ENCODE measurements at places on chromosomes 2 and 18. TPM values are rescaled to one million over a fixed set of nuclear protein-coding genes. Genes with fewer than 3 reads are reported as not detected.

DNA sequence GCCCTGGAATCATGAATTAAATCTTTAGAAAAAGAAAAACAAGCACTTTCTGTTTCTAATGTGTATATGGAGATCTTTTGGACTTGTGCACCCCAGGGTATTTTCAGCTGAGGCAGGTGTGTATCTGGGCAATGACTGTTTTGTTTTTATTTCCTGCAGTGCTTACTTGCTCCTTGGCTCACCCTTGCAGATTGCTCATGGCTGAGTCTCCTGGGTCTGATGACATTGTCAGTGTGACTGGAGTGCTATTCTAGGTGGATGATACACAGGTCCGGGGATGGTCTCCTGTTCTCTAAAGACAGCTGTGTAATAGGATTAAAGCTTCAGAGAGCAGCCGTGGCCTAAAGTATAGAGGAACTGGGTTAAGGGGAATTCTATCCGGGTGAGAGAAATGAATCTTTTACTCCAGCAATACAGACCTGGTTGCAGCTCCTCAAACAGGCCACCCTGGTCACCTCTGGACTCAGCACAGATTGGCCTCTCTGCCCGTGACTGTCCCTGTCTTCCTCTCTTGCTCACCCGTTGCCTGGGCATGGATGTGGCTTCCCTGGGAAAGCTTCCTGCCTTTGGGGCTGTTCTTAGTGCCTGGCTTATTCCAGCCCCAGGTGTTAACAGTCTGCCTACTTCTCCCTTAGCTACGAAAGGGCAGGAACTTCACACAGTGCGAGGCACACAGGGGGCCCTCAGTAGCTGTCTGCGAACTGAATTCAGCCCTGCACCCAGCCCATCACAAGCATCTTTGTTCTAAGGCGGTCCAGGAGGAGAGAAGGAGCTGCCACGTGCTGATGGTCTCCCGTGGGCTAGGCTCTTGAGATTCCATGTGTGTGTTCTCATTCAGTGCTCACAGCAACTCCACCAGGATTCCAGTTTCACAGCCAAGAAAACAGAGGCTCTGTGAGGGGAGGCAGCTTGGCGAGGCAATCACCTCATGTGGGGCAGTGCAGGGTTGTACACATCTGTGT is 84.3 kb downstream of the ACOXL start:
- no peak for DNase-seq

DNA sequence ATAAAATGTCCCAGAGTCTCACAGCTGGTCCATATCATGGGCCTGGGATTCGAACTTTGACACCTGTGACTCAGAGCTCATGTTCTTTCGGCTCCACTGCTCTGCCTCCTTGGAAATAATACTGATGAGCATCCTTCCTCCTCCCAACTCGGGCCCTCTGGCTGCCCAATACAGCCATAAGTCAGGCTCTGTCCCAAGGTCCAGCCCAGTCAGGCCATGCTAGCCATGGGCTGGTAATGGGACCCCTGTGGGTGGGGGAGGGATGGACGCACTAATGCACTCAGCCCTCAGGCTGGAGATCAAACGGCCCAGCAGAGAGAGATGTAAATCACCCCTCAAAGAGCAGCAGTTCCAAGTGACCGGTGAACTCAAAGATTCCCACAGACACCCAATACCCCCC is 61.1 kb downstream of the DDX1 start:
- DNase-seq = no peak

GRCh38 chr18:34893239-34893638 is 148.0 kb upstream of the MAPRE2 start:
- no peak for DNase-seq

DNA sequence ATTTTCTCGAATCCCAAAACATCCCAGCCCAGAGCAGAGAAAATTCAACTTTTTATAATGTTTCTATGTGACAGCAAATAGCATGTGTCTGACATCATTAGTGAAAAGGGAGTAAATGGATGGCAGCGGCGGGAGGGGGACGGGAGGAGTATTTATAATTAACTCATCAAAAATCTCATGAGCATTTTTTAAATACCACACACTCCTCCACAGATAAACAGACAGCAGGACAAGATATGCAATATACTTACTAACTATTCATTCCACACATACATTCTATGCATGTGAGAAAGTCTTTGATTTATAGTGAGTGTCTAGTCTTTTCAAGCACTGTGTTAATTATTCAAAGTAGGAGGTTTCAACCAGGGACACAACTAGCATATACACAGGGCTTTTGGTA is 107.6 kb downstream of the LRP2 start:
- no peak for DNase-seq

- peak; percentile 52 for DNase-seq
Measured at GRCh38 chr2:31170071-31170698, 31.9 kb upstream of the GALNT14 start.

- no peak for DNase-seq
Measured at GRCh38 chr2:135337071-135337470, 193.9 kb downstream of the ZRANB3 start.

GRCh38 chr18:70037431-70038061 is 89.9 kb upstream of the CD226 start:
- DNase-seq = no peak

Gene C2orf92
- 9.2 TPM for total RNA-seq

Gene GLI2
- 9.8 TPM for total RNA-seq

Gene HEATR5B
- 29.7 TPM for total RNA-seq

Gene HRH4
- total RNA-seq = not detected
